ENCODE measurements at places on chromosomes 6 and 20.
A peak's percentile ranks its signal among the peaks of the same experiment; 100 is the strongest.

DNA sequence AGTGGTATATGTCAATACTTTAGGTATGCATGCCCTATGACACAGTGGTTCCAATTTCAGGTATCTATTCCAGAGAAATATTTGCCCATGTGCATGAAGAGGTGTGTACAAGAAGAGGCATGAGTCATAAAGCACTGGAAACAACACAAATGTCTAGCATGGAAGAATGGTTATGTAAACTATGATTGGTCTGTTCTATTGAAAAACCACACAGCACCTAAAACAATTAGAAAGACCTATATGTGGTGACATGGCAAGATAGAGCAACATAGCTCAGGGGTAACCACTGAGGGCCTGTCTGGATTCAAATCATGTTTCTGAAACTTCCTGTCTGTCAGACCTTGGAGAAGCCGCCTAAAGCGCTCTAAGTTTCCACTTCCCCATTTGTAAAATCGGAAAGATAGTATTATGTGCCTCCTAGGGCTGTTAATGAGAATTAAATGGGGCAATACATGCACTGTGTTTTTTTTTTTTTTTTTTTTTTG is 76.0 kb upstream of the SHLD1 start:
- DNase-seq = no peak

GRCh38 chr6:46819561-46819960 is 26.4 kb downstream of the MEP1A start:
- no peak for DNase-seq

DNA sequence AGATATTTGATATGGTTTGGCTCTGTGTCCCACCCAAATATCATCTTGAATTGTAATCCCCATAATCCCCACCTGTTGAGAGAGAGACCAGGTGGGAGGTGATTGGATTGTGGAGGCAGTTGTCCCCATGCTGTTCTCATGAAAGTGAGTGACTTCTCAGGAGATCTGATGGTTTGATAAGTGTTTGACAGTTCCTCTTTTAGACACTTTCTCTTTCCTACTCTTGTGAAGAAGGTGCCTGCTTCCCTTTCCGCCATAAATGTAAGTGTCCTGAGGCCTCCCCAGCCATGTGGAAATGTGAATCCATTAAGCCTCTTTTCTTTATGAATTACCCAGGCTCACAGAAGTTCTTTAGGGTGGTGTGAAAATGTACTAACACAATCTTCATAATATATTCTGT is 1404.0 kb upstream of the ADGRB3 start:
- DNase-seq = no peak

GRCh38 chr20:39736434-39737327 is 774.5 kb downstream of the DHX35 start:
- DNase-seq = no peak

DNA sequence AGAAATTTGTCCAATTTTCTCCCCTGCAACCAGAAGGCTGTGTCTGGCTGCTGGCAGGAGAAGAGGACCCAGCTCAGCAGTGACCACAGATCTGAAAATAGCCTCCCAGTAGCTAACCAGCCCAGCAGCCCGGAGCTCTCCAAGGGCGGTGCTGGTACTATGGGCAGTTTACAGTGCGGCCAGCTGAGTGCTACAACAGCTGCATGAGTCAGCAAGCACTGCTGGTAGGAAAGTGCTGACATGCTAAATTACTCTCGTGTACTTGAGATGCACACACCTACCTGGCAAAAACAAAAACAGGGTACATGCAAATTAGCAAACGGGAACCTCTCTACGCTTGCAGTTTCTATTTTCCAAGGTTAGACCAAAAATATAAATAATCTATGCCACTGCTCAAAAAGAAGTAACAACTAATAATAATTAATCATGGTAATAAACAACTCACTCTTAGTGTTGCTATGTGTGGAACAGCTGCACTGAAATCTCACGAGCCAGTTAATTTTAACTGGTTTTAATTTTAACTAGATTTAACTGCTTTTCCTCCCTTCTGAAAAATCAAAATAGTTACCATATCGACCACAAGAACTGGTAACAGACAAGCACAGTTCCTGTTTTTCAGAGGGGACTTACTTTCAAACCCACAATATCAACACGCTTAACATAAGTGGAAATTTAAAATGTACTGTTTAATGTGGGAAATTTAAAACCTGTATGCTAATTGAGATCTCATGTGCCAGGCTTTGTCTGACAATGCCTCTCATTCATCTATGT is 10.8 kb downstream of the BACH2 start:
- DNase-seq = peak; percentile 45

DNA sequence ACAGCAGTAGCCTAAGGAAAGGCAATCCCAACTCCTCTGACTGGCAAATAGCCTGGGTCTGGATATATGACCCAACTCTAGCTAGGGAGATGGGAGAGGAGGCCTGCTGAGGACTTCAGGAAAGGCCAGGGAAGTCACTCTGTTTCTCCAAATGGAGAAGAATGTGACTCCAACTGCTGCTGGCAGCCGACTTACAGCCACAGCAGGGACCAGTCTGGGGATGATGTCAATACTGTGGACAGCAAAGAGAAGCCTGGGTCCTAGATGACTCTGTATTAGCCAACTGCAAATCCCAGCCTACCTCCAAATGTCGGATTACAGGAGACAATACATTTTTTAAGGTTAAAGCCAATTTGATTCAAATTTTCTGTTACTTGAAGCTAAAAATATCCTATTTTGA is 232.6 kb downstream of the FOXC1 start:
- DNase-seq = no peak

- DNase-seq = no peak
Measured at GRCh38 chr6:125509477-125509876, 207.7 kb upstream of the HDDC2 start.

DNA sequence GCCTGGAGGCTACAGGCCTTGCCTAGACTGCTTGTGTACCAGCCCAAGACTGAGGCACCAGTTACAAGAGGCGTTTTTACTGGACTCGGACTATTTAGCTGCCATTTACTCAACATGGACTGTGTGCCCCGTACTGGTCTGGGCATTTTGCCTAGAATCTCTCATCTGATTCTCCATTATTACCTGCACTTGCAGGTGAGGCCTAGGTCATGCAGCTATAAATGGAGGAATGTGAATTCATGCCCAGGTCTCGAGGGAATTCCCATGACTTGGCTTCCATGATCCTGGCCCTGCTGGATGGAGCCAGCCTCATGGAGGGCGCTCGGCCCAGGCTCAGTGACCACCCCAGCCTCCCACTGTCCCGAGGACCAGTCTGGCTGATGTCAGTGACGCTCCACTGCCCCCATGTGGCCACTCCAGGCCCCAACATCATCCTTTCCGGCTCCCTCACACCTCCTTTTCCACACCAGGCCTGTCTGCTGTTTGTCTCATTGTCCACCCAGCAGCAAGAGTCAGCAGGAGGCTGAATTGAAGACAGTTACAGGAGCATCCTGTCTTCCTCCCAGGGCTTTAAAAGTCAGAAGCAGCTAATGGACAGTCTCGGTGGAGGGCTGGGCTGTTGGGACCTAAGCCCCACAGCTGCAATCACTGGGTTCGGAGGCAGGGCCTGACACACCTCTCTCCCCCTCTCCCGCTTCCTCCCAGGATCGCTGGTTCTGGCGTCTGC is 8.7 kb downstream of the MMP24OS start:
- peak; percentile 21 for DNase-seq

GRCh38 chr6:147906361-147906760 is 397.9 kb downstream of the SAMD5 start:
- DNase-seq = no peak

- no peak for DNase-seq
Measured at GRCh38 chr6:111899531-111899930, 26.3 kb upstream of the FYN start.

DNA sequence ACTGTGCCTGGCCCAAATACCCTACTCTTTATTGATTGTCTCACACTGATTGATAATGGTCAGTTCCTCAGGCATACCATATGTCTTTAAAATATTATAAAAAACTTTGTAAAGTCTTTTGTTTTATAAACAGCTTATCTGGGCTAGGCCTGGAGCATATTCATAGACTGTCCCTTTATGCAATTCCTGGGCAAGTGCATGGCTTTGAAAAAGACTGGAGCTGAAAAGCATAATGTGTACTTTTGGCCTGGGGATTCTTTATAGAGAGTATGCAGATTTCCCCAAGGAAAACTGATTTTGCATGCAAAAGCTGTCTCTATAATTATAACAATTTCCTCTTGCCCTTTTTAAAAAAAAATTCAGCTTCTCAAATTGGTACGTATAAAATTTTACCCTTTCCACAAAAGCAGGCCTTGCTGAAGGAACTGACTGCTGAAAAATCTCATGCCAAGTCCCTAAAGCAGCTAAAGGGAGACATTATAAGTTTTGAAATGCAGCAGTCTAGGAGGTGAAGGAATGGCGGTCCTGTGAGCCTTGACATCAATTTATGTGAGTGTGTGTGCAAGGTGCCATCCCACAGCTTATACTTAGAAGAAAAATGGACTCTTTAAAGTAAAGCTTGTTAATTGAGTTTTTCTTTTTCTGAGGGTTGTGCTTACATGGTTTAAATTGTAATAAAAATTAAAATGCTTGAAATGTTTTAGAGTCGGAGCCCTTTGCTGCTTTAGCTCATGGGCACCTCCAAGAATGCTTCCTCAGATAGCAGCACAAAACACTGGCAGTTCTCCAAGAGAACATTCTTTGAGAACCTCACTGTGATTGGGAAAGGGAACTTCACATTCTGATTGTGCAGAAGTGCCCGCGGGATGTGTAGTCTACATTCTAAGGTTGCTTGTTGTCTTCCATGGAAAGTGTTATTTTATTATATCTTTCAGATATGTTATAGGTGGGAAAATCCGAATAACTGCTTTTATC is 43.9 kb downstream of the PLCB4 start:
- DNase-seq = no peak

Measured in CD4-positive, alpha-beta T cell treated with Interleukin-6 at 100 ng/mL for 8 hours (primary cell).